Stimulated activated CD8-positive, alpha-beta memory T cell treated with anti-CD3 and anti-CD28 coated beads, Interleukin-12 subunit alpha, Interleukin-12 subunit beta, amount 100 ng/mL, for 4 hours (primary cell): ENCODE measurements at places on chromosomes 2 and 18.

- DNase-seq = no peak
Measured at GRCh38 chr2:204538182-204539018, 6.9 kb upstream of the PARD3B start.

- no peak for DNase-seq
Measured at GRCh38 chr2:237430861-237431260, 16.9 kb upstream of the COL6A3 start.

DNA sequence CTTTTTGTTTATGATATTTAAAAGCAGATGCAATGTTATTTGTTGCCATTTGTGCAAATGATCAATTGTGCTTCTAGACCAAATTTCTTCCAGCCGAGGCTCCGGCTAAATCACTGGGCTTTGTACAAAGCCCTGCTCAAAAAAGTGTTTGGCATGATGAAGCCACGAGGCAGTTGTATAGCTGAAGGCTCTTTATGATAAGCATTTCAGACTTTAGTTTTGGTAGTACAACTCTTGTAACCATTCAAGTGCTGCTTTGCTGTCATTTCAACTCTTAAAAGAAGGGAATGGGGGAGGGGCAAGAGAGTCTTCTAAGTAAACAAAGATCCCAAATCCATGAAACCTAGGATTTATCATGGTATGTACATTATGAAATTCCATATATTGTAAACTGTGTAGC is 3.3 kb upstream of the ZNF532 start:
- DNase-seq = no peak

DNA sequence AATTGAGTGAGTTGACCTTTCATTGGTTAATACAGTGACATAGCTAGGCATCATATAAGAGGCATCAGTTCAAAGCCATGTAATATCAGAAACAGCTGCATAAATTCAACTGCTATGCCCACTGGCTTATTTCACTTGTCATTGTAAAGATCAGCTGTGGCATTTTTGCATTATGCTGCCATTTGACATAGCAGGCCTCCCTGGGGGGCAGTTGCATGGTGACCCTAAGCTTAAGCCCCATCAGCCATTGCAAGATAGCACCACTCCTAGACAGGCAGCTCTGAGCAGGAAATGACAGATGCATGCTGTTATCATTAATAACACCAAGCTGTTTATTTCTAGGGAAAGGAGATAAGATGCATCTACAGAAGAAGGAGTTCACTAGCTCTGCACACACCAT is 233.4 kb upstream of the CNTNAP5 start:
- DNase-seq = no peak

GRCh38 chr2:15997728-15998280 is 57.5 kb downstream of the MYCN start:
- no peak for DNase-seq

DNA sequence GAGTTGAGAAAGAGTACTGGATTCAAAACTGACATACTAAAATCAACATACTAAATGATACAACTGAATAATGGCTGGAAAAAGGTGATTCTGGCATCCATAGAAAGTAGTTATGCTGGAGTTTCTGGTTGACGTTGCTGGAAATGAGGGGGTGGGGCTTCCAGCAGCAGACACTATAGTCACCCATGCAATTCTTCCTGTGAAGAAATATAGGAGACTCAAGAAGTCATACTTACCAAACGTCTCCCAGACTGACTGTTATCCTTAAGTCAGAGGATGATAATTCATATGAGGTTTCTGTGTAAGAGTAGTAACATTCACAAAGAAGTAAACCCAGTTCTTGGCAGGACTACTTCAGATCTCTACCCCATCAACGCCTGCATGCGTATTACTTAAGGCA is 23.6 kb downstream of the DTNB start:
- DNase-seq = no peak

DNA sequence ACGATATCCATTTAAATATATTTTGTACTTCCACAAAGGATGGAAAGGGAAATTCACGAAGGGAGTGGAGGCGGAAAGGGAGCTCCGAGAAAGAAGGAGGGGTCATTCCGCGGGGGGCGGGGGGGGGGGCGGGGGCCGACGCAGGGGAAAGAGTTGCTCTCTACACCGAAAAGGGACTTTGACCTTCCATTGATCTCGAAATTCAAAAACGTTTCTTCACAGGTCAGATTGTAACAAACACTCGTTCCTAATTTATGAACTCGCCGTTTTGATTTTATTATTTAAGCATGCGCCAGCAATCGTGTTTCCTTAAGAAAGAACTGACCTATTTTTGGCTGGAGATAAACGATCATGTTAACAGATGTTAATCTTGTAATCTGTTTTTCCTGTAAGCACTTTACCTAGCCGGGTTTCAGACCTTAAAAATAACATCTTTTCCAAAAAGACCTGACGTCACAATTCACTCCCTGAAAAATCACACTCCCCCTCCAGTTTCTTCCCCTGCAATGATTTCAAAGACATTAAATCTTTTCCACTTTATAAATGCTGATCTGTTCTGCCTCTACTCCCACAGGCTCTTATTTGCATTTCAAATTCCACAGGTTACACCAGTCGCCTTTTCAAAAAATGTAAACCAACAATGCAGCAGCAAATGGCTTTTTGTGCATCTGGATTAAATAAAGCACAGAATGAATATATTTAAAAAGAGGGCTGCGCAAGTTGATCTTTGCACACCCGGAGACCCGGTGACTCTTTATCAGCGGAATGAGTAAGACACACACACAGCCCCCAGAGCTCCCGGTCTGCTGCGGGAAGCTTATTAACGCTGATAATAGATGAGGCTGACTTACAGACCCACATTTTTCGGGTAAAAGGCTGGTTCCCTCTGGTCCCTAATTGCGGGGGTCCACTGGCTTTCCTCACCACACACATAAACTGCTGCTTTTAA is 1.6 kb downstream of the ZNF516 start:
- DNase-seq = no peak

GRCh38 chr2:12750166-12750905 is 33.6 kb downstream of the TRIB2 start:
- no peak for DNase-seq

DNA sequence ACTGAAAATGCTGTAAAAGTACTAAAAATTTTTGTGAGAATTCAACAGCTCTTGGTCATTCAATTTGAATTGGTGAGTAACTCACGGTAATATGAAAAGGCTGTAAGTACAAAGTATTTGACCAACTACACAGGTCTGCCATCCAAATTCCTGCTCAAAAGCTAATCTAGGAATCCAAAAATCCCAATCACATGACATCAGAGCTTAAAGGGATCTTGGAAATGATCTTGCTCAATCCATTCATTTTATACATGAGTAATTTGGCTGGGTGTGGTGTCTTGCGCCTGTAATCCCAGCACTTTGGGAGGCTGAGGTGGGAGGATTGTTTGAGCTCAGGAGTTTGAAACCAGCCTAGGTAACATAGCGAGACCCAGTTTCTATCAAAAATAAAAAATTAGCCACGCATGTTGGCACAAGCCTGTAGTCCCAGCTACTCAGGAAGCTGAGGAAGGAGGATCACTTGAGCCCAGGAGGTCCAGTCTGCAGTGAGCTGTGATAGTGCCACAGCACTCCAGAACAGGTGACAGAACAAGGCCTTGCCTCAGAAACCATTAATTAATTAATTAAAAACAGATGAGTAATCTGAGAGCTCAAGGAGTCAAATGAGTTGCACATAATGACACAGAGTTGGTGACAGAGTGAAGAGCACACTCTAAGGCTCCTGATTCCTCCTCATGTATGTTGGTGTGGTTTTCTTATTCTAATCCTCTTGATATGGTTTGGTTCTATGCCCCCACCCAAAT is 19.8 kb downstream of the SPIRE1 start:
- DNase-seq = no peak

DNA sequence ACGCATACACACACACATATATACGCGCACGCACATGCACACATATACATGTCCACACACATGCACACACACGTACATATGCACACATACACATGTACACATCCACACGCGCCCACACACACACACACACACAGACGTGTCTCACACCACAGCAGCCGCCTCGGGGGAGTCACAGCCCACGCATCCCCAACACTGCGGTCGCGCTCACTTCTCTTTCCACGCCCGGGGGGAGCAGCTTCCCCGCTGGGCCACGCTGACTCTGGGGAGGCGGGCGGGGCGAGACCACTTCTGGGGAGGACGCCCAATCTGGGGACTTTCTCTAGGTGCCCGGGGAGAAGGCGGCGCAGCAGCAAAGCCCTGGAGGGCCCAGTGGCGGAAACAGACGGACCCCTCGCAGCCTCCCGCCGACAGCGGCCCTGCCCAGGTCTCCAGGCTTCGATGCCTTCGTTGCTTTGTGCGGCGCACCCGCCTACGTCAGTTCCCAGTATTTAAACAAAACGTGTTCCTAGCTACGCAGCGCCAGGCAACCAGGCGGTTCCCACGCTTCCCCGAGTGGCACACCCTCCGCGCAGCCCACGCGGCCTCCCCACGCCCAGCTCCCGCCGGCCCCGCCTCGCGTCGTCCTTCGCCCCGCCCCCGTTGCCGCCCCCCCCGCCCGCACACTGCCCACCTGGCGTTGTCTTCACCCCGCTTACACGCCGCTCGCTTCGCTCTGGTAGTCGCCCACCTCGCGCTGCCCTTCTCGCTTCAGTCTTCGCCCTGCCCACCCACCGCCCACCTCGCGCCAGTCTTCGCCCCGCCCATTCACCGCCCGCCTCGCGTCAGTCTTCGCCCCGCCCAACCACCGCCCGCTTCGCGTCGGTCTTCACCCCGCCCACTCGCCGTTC is 810 bp upstream of the RBFA start:
- DNase-seq = peak; percentile 76

DNA sequence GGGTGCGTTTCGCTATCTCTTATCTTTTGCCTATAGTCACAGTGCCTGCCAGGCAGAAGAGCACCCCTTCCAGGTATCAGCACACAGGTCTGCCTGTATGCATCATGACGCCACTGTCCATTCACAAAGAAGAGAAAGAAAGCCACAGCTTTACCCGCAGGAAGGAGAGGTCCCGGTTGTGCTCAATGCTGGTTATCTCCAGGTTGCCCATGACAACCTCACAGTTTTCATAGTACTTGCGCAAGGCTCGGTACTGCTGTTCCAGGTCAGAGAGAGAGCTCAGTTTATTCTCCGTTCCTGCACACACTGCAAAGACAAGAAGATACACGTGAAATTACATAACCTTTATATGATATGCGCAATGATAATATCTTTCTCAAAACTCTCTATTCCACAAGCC is 414.0 kb downstream of the ERBB4 start:
- no peak for DNase-seq

- no peak for DNase-seq
Measured at GRCh38 chr2:150178591-150178990, 308.9 kb downstream of the RND3 start.

GRCh38 chr2:20141056-20141762 is 83.7 kb downstream of the SDC1 start:
- DNase-seq = no peak

GRCh38 chr2:107414376-107414775 is 412.3 kb upstream of the RGPD4 start:
- DNase-seq = no peak

DNA sequence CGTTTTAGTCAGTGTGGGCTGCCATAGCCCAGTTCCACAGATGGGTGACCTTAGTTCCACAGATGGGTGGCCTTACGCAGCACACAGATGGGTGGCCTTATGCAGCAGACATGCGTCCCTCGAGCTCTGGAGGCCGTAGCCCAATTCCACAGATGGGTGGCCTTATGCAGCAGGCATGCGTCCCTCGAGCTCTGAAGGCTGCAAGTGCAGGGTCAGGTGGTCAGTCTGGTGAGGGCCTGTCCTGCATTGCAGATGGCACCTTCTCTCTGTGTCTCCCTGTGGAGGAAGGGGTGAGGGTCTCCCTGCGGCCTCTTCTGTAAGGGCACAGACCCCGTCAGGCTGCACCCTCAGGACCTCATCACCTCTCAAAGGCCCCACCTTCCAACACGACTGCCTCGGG is 189.5 kb upstream of the TPO start:
- DNase-seq = no peak

DNA sequence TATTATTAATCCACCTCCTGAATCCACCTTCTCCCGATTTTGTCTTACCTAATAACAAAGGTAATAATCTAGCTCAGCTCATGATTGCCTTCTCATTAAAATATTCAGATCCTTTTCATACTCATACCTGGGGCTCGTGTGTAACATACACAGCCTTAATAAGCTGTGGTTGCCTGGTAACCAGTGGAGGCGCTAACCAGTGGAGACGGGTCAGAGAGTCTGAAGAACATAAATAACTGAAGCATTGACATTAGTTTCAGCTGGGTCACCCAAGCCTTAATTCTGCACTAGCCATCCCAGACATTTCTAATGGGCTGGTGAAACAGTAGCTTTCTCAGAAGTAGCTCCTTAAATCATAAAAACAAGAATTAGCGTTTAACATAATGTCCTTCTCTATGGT is 14.8 kb upstream of the DTNA start:
- no peak for DNase-seq

DNA sequence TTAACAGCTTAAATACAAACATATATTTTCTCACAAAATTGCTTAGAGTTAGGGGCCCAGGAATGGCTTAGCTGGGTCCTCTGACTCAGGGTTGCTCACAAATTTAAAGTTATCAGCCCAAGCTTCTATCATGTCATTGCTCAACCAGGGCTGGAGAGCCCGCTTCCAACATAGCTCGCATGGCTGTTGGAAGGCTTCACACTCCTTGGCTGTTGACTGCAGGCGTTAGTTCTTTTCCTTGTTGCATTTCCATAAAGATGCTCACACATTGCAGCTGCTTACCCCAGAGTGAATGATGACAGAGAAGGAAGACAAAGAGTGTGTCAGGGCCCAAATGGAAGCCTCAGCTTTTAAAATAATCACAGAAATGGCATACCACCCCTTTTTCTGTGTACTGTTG is 62.9 kb upstream of the TFPI start:
- no peak for DNase-seq

DNA sequence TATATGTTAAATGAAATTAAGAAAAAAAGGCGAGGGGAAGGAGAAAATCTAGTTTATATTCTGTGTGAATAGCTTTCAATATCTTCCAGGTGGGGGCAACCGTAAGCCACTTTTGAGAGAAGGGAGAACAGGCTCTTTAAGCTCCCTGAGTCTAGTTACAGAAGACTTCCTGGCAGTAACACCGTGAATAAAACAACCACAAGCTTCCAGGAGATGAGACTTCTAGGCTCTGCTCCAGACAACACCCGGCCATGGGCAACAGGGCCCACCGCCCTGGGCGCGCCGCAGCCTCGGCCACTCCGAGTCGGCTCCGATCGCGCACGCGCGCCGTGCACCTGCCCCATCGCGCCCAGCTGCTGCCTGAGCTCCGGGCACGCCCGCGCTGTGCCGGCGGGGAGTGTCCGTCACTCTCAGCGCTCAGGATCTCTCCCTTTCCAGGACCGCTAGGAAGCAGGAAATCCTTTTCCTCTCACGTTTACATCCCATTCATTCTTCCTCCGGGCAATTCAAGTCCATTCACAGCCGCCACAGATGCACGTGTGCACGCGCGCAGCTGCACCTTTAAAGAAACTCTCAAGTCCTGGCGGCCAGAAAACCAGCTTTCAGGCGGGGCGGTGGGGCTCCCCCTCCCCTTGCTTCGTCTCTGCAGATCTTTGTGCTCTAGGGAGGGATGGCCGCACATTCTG is 19.4 kb upstream of the PAX3 start:
- DNase-seq = no peak
